ENCODE measurements at places on chromosomes 13 and 19. TPM values are rescaled to one million over a fixed set of nuclear protein-coding genes. Genes with fewer than 3 reads are reported as not detected.

The FLT1 gene
- 40.7 TPM for total RNA-seq

The TJP3 gene
- not detected for total RNA-seq

The UGGT2 gene
- total RNA-seq, result 11.4 TPM

The SMIM17 gene
- not detected for total RNA-seq

DNA sequence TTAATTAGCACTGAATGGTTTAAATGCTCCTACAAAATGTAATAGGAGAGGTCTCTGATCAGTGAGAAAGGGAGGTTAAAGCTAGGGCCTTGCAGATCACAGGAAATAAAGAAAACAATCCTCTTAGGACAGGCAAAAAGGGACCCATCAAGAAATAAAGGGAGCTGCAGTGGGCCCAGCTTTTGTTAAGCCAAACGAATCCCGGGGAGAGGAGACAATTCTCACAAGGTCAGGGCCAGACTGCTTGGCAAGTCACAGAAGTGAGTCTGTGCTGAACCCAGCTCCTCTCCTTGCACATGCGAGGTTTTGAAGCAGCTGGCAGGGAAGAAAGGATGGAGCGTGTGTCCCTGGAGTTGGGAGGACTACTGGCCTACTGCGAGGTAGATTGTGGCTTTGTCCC is 285.8 kb downstream of the COG6 start:
- H3K27ac ChIP-seq, result no peak overlapping the region
- no peak for DNase-seq
- H3K4me3 ChIP-seq, result no peak overlapping the region
- H3K36me3 ChIP-seq, result no peaks in the 10 kb centered on the region
- H3K4me1 ChIP-seq, result peaks cover 20% of the 10 kb centered on the region

DNA sequence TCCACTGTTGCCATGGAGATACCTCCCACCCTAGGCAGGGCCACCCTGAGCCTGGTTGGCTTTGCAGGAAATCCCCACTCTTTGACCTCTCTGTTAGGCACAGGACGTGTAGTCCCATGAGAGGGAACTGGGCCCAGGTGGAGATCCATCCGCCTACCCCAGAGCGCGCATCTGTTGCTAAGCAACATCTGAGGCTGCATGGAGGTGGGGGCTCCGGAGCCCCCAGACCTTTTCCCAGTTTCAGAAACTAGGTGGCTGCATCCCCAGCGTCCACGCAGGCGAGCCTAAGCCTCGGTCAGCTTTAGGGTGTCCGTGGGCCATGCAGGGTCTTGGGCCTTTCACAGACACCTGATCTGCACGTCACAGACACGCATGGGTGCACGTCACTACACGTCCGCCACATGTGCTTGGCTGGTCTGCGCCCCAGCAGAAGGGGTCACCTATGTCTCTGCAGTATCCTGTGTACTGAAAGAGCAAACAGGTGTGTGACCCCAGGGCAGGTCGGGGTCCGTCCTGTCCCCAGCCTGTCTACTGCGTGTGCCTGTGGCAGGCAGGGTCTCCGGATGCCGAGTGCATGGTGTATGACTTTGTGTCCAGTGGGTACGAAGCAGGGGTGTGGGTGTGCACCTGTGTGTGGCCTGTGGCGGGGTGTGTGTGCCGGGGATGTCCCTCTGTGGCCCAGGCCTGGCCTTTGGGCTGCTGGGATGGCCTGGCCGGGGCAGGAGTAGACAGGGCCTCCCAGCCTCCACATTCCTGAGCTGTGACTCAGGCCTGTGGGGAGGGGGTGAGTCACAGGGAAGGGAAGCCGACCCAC is 4.1 kb upstream of the CIRBP start:
- H3K27me3 ChIP-seq, result no peaks in the 10 kb centered on the region
- peaks cover under 1% of the 10 kb centered on the region for H3K36me3 ChIP-seq
- peak overlapping the region; percentile 100 for H3K27ac ChIP-seq
- peak; percentile 72 for DNase-seq
- peak overlapping the region; percentile 67 for H3K4me3 ChIP-seq
- peaks cover 80% of the 10 kb centered on the region for H3K4me1 ChIP-seq

DNA sequence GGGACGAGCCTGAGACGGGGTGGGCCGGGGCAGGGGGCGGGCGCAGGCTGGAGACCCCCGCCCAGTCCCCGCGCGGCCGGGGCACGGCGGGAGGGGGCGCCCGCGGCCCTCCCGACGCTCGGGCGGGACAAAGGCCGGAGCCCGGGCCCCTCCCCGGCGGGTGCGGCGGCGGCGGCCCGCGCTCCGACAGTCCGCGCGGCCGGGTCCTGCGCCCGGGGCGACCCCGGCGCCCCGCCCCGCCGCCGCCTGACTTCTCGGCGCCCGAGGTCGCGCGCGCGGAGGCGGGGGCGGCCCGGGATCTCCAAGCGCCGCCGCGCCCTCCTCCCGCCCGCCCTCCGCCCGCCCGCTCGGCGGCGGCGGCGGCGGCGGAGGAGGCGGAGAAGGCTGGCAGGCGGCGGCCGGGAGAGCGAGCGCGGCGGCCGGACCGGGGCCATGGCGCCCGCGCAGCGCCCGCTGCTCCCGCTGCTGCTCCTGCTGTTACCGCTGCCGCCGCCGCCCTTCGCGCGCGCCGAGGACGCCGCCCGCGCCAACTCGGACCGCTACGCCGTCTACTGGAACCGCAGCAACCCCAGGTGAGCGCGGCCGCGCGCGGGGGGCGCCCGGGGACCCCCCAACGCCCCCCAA is at the start of gene EFNA2:
Gene EFNA2, plus strand, starts transcription at position 137 of the 624 bp plus-strand sequence. Its CDS starts 296 bp downstream, at position 433.
- H3K36me3 ChIP-seq, result no peaks in the 10 kb centered on the region
- peaks cover 78% of the 10 kb centered on the region for H3K27me3 ChIP-seq
- H3K4me3 ChIP-seq, result peak within 1 kb of the TSS; percentile 27
- no peak for DNase-seq
- H3K4me1 ChIP-seq, result peaks cover 12% of the 10 kb centered on the region

GRCh38 chr19:12660980-12661379 is 5.6 kb downstream of the MAN2B1 start:
- no peak for DNase-seq
- H3K36me3 ChIP-seq, result peaks cover 84% of the 10 kb centered on the region
- no peak overlapping the region for H3K4me3 ChIP-seq
- peaks cover 7% of the 10 kb centered on the region for H3K4me1 ChIP-seq
- no peak overlapping the region for H3K27ac ChIP-seq
- no peaks in the 10 kb centered on the region for H3K27me3 ChIP-seq

GRCh38 chr19:34244611-34245299 is 9.6 kb upstream of the GARRE1 start:
- no peak overlapping the region for H3K27ac ChIP-seq
- H3K27me3 ChIP-seq, result no peaks in the 10 kb centered on the region
- no peaks in the 10 kb centered on the region for H3K36me3 ChIP-seq
- no peak for DNase-seq

The SKA3 gene
- total RNA-seq, result 0.60 TPM

GRCh38 chr19:58409010-58409790 is 751 bp downstream of the ZNF584 start:
- no peaks in the 10 kb centered on the region for H3K27me3 ChIP-seq
- H3K4me1 ChIP-seq, result peaks cover 37% of the 10 kb centered on the region
- H3K36me3 ChIP-seq, result no peaks in the 10 kb centered on the region
- peak overlapping the region; percentile 94 for H3K27ac ChIP-seq

The IGFLR1 gene
- 4.9 TPM for total RNA-seq

DNA sequence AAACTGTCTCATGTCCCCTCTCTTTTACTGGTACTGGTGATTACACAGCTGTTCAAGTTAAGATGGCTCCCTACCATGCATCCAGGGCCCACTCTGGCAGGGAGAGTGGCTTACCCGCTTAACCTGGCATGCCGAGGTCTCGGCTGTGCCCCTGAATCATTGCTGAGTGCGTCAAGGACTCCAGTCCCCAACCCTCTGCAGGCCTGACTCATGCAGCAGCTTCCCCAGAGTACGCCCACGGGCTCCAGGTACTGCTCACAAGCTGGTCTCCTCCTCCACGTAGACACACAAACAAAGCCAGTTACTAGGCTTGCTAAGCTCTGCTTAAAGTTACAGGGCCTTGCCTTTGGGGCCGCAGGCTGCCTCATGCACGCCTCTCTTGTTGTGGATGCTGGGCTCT is 447.4 kb downstream of the COG6 start:
- no peaks in the 10 kb centered on the region for H3K27me3 ChIP-seq
- H3K27ac ChIP-seq, result no peak overlapping the region
- no peaks in the 10 kb centered on the region for H3K36me3 ChIP-seq
- H3K4me1 ChIP-seq, result no peaks in the 10 kb centered on the region
- H3K4me3 ChIP-seq, result no peak overlapping the region

DNA sequence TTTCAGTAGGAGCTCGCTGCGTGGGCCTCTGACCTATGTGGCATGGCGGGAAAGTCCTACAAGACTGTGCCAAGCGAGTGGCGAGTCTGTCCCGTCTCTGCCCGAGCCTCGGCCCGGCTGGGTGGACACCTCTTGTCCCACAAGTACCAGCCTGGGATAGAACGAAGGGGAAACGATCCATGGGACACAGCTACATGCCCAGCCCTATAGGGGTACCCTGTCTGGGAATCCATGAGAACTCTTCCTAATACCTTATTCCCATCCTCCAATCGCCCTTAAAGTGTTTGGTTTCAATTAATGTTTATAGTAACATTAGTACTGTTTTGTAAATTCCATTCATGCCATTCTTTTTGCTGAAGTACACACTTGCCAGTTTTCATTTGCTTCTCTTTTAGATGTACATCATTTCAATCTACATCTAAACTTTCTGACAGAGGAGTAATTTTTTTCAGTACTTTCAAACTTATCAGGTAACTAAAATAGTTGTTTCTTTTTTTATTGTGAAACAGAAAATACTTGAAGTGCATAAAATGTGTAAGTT is 667 bp upstream of the ZNF790 start:
- no peaks in the 10 kb centered on the region for H3K27me3 ChIP-seq
- DNase-seq, result no peak
- peak overlapping the region; percentile 89 for H3K4me3 ChIP-seq
- peak overlapping the region; percentile 96 for H3K27ac ChIP-seq
- peaks cover 43% of the 10 kb centered on the region for H3K36me3 ChIP-seq

- peaks cover 95% of the 10 kb centered on the region for H3K27me3 ChIP-seq
- no peaks in the 10 kb centered on the region for H3K36me3 ChIP-seq
- no peak overlapping the region for H3K4me3 ChIP-seq
- peaks cover under 1% of the 10 kb centered on the region for H3K4me1 ChIP-seq
- H3K27ac ChIP-seq, result no peak overlapping the region
Observed at GRCh38 chr19:50712833-50713232, 6.8 kb downstream of the SHANK1 start.

DNA sequence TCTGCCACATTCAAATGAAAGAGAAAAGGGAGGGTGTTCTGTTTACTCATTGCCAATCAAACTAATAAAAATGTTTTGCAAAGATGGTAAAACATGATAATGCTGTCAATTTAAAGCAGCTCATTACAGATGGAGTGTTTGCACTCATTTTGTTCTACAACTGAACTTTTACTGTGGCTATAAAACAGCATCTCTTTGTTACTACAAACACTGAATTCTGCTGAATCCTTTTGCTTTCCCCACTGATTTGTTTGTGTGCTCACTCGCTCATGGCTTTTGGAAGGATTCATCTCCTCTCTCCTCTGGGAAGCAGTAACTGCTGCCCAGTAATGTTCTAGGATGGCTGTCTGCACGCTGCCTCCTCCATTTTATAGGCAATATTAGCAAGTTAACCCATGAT is 434.5 kb downstream of the PCDH9 start:
- no peaks in the 10 kb centered on the region for H3K27me3 ChIP-seq
- no peak overlapping the region for H3K27ac ChIP-seq
- H3K36me3 ChIP-seq, result no peaks in the 10 kb centered on the region
- no peak overlapping the region for H3K4me3 ChIP-seq

DNA sequence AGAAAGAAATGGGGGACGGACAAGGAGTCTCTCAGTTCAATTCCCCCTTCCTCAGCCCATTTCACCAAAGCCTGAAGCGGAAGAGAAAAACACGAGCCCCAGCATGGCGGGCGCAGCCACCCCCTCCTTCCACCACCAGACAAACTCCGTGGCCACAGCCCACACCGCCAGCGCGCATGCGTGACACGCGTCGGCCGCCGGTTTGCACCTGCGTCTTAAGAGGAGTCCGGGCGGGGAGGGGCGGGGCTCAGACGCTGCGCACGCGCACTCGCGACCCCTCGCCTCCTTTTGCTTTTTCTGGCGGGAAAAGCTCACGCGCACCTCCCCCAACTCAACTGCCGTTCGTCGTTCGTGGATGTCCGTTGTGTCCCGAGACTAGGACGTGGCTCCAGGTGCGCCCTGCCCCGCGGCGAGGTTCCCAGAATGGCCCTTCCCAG is at the start of gene KASH5:
Gene KASH5, plus strand, starts transcription at position 314 of the 437 bp plus-strand sequence. CDS start 2,635 bp downstream, outside the sequence.
- H3K27ac ChIP-seq, result no peak within 1 kb of the TSS
- H3K27me3 ChIP-seq, result peaks cover 78% of the 10 kb centered on the region
- no peaks in the 10 kb centered on the region for H3K36me3 ChIP-seq
- DNase-seq, result peak; percentile 72
- H3K4me3 ChIP-seq, result peak within 1 kb of the TSS; percentile 40

The HTR2A gene
- total RNA-seq, result 0.11 TPM

The GPR4 gene
- 5.1 TPM for total RNA-seq

DNA sequence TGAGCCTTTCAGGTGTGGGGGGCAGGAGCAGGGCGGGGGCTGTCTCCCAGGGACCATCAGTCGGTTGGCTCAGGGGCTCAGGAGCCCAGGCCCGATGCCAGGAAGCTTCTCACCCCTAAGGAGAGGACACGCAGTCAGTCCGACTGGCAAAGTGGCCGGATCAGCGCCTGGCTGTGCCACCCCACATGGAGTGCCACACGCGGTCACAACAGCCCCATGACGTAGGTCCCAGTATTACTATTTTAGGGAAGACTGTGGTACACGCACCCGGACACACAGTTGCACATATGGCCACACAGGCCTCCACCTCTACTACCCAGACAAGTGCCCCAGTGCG is 29.3 kb upstream of the GRTP1 start:
- peaks cover 23% of the 10 kb centered on the region for H3K4me1 ChIP-seq
- no peaks in the 10 kb centered on the region for H3K36me3 ChIP-seq
- DNase-seq, result no peak
- no peaks in the 10 kb centered on the region for H3K27me3 ChIP-seq
- peak overlapping the region; percentile 89 for H3K4me3 ChIP-seq

- H3K4me1 ChIP-seq, result peaks cover 10% of the 10 kb centered on the region
- H3K27ac ChIP-seq, result peak overlapping the region; percentile 54
- no peak for DNase-seq
- H3K4me3 ChIP-seq, result no peak overlapping the region
Observed at GRCh38 chr13:77981281-77981881, 62.8 kb upstream of the EDNRB start.

GRCh38 chr13:30746791-30747190 is 11.4 kb downstream of the ALOX5AP start:
- DNase-seq, result no peak
- H3K4me1 ChIP-seq, result peaks cover 44% of the 10 kb centered on the region
- no peak overlapping the region for H3K4me3 ChIP-seq
- H3K27ac ChIP-seq, result no peak overlapping the region
- no peaks in the 10 kb centered on the region for H3K27me3 ChIP-seq
- H3K36me3 ChIP-seq, result no peaks in the 10 kb centered on the region

Data from left ventricle myocardium inferior (tissue), 1 donor.